ENCODE measurements at places on chromosomes 6 and 20.

- no peak for DNase-seq
These were observed 22.4 kb downstream of the C20orf173 start for GRCh38 chr20:35506872-35507638.

- DNase-seq: peak; percentile 54
These were observed 58.4 kb downstream of the TRIM38 start for GRCh38 chr6:26021001-26021349.

DNA sequence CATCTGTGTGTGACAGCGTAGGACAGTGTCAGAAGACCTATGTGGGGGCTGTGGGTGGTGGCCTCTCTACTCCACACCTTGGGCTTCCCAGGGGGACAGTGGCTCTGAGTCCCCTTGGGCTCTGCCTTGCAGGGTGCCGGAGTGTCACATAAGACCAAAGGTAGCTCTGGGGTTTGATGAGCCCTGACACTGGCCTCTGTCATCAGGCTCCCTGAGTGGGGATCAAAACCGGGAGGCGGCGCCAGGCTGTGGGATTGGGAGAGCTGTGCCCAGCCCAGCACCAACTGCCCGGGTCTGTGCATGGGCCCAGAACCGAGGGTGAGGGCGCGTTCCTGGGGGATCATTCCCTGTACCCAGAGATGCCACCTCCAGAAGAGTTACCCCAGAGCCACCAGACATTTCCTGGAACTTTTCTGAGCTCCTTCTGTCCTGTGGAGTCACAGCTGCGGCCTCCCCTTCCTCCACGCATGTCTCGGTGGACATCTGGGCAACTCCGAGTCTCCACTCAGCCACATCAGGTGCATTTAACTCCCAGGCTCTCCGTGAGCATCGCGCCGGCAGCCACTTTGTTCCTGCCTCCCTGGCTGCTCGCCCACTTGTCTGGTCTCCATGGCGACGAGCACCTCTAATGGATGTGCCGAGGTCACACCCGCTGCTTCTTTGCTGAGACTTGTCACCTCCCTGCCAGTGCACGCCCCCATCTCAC is 94.7 kb downstream of the TMEM242 start:
- no peak for DNase-seq

GRCh38 chr6:90066697-90067096 is 172.4 kb downstream of the GJA10 start:
- no peak for DNase-seq

GRCh38 chr6:55064711-55065420 is 109.4 kb upstream of the HCRTR2 start:
- no peak for DNase-seq

DNA sequence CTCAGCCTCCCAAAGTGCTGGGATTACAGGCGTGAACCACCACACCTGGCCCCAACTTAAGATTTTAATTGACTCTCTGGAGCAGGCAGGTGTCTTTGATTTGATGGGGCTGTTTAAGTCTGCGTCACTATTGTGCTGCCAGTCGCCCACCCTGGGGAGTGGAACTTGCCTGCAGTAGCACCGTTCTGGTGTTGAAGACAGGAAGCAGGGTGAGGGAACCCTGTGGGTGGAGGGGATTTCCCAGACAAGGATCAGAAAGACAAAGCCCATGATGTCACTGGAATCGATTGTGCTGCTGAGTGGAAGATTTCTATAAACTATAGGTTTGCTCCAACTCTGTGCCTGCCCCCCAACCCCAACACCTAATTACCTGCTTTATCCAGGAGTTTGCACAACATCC is 11.0 kb downstream of the ALDH8A1 start:
- DNase-seq: no peak

DNA sequence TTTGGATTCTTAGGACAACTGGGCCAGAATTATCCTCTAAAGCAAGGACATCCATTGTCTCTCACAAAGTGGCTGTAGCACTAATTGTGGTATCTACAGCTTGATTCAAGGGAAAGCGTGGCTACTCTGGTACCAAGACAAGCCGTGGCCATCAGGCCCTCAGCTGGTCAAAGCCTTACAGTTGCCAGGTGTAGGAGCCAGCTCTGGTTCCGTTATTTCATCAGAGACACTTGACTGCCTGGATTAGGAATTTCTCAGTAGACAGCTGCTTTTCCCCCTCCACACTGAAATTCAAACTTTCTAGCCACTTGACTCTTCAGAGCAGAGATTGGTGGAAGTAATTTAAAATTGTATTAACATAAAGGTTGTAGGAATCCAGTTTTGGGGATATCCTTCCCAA is 104.2 kb downstream of the ANKS1A start:
- DNase-seq: no peak

DNA sequence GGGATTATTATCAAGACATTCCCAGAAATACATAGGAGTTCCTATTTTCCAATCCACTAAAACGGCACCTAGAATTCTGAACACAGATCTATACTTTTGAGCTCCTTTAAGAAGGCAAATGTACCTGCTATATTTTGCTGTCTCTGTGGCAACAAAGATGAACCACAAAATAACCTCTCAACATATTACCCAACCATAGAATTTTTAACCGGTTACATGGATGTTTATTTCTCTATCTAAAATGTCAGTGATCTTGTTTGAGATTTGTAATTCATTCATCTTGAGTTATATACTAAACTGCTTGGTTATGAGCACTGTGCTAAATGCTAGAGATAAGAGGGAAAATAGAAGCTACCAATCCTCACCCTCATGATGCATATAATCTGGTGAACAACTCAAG is 117.5 kb upstream of the HMGCLL1 start:
- DNase-seq: no peak

GRCh38 chr6:36851149-36851614 is 11.9 kb upstream of the CPNE5 start:
- peak; percentile 75 for DNase-seq

GRCh38 chr20:35979544-35979943 is 11.2 kb downstream of the CNBD2 start:
- no peak for DNase-seq

GRCh38 chr6:36252005-36252404 is 17.9 kb upstream of the PNPLA1 start:
- no peak for DNase-seq

DNA sequence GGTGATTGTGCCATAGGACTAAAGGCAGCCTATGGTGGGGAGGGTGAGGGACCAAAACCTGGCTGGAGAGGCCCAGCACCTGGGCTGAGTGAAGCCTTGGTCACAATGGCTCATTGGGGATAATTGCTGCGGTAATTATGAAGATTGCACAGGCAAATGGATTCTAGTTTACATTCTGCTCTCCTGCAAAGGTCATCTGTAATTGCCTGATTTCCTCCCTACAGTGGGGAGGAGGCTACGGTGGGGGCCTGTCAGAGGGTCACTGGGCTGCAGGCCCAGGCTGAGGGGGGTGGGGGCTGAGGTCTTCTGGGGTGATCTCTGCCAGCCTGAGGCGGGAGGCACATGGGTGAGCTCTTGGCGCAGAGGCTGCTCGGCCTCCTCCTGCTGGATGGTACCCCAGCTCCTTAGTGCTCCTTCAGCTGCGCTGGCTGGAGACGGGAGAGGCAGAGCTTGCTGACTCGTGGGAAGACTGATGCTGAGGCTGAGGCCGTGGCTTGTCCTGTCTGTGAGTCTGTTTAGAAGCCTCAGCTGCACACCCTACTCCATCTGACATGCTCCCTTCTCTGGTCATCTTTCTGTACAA is 30.3 kb downstream of the PACSIN1 start:
- no peak for DNase-seq

DNA sequence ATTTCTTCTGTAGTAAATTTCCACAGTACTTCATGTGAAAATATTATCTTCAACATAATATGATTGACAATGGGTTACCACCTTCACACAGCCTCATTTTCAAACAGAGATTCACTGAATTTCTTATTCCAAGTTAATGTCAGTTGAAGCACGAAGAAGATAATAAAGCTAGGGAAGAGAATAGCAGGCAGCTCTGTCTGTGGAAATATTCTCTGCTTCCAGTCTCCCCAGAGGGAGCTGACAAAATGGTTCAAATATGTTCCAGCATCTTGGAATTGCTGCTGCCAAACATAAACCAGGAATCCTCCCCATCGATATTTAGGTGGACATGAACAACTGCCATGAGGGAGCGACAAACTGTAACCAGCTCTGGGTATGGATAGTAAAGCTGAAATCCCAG is 224.8 kb downstream of the GJA1 start:
- no peak for DNase-seq

- DNase-seq: no peak
These were observed 68.0 kb downstream of the TMEM170B start for GRCh38 chr6:11605507-11605905.

GRCh38 chr6:79034865-79035264 is 43.2 kb downstream of the PHIP start:
- DNase-seq: no peak

DNA sequence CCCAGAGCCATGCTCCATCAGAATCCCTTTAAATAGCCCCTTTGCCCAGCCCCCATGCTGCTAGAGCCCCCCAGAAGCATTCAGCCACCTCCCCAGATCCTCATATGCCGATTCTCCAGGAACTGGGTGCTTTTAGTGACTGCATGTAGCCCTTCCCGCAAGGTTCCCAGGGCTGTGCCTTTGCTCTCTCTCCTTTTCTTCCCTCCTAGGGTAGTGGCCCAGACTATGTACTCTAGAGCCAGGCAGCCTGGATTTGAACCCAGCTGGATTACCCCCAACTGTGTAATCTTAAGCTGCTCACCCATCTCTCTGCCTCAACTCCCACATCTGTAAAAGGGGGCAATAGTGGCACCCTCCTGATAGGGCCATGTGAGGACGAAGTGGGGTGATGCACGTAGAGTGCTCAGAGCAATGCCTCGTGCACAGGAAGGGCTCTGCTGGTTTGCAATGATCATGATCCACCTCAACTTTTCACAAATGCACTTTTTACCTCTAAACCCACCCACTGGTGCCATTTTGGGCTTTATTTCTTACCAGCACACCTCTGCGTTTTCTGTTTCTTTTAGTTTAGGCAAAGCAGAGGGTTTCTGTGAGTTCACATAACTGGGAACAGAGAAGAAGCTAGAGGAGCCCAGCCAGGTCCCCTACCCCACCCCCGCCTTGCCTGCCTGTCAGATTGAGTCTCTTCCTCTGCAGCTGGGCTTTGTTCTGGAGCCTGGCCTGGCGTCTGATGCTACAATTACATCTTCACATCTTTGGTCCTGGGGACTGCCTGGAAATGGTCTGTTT is 396.5 kb downstream of the RNGTT start:
- no peak for DNase-seq

GRCh38 chr20:31757254-31757653 is 18.2 kb downstream of the TPX2 start:
- no peak for DNase-seq

DNA sequence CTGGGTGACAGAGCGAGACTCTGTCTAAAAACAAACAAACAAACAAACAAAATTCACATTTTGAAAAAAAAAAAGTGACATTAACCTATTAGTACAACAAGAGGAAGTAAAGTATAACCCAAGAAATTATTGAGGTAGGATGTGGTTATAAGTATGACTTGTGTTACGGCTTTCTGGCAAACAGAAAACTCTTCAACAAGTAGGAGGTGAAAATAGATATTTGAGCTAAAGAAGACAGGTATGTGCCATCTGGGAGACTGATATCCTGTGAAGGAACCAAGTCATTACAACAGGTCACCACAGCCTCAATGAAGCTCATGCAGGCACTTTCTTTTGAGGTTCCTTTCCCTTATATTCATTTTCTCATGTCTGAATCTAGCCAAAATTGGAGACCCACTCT is 28.8 kb downstream of the TLDC2 start:
- DNase-seq: no peak

DNA sequence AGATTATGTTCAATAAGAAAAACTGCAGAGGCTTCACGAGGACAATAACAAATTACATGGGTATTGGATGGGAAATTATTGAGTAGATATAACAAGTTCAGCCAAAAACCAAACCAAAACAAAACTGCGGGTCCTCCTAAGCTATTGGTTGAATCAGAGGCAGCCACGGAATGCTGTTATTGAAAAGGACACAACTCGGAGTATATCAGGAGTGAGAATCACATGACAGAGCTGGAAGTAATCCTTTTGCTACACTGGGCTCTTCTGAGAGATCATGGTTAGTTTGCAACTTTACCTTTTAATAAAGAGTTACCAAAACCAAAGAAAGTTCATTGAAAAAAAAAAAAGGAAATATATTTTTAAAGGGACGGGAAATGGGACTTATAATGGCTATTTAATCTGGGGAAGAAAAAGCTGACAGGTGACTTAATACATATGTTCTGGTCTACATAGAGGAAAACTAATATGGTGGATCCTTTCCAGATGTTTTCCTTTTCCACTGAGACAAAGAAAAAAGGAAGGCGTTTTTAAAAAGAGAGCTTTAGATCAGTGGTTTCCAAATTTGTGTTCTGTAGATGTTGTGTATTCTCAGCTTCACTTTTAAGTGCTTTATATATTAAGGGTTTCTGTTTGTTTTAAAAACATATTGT is 6.9 kb upstream of the CITED2 start:
- no peak for DNase-seq

GRCh38 chr6:168825226-168826077 is 384.5 kb downstream of the SMOC2 start:
- DNase-seq: no peak

DNA sequence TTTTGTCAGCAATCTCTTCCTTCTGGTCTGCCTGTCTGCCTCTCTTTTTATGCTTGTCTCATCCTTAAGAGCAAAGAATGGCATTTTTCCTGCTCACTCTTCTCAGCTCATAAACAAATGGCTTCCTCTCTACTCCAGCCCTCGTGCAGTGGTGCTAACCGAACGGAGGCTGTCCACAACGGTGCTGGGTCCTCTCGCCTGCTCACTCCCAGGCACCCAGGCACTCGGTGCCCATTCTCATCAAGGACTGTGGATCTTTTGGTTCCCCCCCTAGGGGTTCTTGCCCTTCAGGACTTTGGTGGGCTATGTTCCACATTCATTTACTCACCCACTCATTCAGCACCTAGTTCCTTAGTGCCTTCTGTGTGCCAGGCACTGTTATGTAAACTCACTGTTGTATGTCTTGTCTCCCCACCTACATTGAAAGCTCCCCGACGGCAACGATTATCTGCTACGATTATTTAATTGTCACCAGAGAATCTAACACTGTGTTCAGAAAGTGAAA is 113.9 kb downstream of the FYN start:
- no peak for DNase-seq

GRCh38 chr20:50189681-50190250 is 864 bp upstream of the CEBPB start:
- no peak for DNase-seq

- no peak for DNase-seq
These were observed 75.5 kb upstream of the HMGCLL1 start for GRCh38 chr6:55654445-55654844.

- no peak for DNase-seq
These were observed 317.5 kb downstream of the HIVEP2 start for GRCh38 chr6:142627474-142627873.

GRCh38 chr6:106752641-106753040 is 123.3 kb downstream of the QRSL1 start:
- no peak for DNase-seq

DNA sequence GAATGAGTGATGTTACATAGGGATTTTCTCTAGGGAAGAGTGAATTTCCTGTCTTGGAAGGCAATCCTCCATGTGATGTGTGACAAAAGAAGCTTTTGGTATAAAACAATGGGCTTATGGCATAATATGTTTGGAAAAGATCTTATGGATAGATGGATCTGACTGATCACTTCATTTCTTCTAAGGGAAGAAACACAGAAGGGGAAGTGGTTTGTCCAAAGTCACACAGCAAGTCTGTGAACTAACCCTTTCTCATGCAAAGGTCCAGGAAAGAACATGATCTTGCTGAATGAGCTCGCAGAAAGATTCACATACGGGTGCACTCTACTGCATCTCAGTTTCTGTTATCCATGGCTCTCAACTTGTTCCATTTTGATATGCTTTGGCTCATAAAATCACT is 575.9 kb upstream of the JAG1 start:
- DNase-seq: no peak

- DNase-seq: no peak
These were observed 56.1 kb downstream of the MEP1A start for GRCh38 chr6:46849361-46849690.

- no peak for DNase-seq
These were observed 315.1 kb downstream of the UBE3D start for GRCh38 chr6:82750556-82750955.
